ENCODE measurements at places on chromosomes 3 and 15.

DNA sequence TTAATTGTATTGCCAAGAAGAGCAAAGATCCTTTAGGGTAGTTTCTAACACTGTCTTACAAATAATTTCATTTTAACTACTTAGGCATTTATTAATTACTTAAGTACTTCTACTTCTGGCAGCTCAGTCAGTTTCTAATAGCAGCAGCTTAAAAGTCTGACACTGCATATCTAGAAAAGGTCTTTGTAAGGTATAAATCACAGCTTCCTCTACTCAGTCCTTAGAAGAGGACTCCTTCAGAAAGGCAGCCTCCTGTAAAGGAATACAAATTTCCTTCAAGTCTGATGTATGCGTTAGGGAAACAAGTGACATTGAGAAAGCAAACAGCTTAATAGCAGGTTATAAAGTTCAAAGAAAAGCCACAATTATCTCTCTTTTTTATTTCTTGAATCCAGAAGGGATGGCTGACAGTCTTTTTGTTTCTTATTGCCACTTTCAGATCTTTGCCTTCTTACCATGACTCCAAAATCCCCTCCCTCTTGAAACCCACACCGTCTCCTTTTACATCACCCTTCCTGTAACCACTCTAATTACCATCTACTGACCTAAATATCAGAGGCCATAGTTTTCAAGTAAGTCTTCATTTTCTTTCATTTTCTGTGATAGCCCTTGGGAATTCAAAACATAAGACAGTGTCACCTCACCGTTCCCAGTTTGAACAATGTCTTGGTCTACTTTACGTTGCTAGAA lies 109.5 kb downstream of the CGGBP1 start:
- DNase-seq = no peak

DNA sequence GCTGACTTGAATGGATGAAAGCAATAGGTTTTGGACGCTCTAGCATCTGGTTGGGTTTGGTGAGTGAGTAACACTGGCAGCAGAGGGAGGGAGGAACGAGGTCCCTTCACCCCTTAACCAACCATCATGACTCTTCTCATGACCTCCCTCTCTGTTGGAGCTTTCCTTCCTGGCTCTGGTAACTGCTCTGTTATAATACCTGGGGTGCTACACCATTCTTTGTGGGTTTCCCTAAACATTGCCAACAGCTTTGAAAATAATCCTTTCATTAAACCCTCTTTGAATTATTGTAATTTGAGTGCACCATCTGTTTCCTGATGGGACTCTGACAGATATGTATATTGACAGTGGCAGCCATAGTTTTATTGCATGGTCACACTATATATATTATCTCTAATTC lies 146.2 kb upstream of the PTPRG start:
- no peak for DNase-seq

DNA sequence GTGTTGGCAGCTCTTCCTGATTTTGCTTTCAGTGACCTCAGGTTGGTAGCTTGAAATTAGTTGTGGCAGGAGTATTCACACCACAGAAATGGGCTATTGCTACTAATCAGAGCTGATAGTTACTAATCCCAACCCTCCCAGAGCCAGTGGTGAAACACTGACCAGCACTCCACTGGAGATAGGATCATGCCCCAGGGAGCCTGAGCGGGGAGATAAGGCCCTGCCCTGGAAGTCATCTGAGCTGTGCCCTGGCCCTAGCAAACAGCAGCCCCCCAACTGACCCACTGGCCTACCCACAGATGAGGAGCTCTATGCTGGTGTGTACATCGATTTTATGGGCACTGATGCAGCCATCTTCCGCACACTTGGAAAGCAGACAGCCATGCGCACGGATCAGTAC lies 9.4 kb upstream of the GNAT1 start:
- DNase-seq = no peak

DNA sequence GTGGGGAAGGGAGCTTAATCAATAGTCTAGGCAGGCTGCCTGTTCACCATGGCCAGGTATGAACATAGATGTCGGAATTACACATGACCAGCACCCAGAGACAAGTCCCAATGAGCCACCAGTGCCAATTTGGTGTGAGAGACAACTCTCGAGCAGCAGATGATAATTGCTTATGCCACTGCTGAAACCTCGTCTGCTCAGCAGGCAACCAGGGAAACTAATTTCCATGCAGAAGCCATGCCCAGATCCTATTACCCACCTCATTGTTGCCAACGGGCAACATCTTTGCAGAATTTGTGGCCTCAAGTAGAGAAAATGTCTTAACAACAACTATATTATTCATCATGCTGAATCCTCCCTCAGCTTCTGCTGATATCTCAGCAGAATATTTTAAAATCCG lies 84.9 kb downstream of the CGGBP1 start:
- no peak for DNase-seq

GRCh38 chr3:13706451-13706850 lies 157.5 kb downstream of the FBLN2 start:
- DNase-seq = no peak

DNA sequence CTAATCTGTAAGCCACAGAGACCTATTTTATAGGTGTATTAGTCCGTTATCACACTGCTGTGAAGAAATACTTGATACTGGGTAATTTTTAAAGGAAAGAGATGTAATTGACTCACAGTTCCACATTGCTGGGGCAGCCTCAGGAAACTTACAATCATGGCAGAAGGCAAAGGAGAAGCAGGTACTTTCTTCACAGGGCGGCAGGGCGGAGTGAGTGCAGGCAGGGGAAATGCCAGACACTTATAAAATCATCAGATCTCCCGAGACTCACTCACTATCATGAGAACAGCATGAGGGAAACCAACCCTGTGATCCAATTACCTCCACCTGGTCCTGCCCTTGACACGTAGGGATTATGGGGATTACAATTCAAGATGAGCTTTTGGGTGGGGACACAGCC lies 108.7 kb downstream of the GALK2 start:
- DNase-seq = no peak

DNA sequence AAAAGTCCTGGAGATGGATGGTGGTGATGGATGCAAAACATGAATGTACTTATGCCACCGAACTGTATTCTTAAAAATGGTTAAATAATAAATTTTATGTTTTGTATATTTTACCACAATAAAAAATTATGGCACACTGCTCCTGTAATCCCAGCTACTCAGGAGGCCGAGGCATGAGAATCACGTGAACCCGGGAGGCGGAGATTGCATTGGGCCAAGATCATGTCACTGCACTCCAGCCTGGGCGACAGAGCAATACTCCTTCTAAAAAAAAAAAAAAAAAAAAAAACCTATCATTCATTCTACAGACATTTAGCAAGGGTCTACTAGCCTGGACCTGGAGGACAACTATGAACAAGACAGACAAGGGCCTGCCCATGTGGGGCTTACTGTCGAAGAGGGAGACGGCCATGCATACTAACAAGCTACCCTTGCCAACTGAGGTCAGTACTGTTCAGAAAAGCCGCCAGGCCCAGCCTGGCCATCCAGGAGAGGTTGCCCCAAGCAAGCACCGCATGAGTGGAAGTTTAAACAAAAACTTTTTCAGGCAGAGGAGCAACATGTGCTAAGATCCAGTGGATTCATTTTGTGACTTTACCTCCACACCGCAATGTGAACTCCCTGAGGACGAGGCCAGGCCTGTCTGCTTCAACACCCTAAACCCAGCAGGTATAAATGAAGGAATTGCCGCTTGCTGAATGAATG lies 2.8 kb upstream of the NEK4 start:
- no peak for DNase-seq

- DNase-seq = no peak
Measured at GRCh38 chr3:121175083-121175482, 267.1 kb downstream of the STXBP5L start.

GRCh38 chr3:90069748-90070147 lies 962.3 kb downstream of the EPHA3 start:
- DNase-seq = no peak

- no peak for DNase-seq
Measured at GRCh38 chr3:174285242-174285864, 573.8 kb upstream of the NAALADL2 start.

GRCh38 chr15:34079904-34080303 lies 21.8 kb downstream of the EMC7 start:
- DNase-seq = no peak

- no peak for DNase-seq
Measured at GRCh38 chr3:9110802-9111201, 138.6 kb downstream of the SRGAP3 start.

DNA sequence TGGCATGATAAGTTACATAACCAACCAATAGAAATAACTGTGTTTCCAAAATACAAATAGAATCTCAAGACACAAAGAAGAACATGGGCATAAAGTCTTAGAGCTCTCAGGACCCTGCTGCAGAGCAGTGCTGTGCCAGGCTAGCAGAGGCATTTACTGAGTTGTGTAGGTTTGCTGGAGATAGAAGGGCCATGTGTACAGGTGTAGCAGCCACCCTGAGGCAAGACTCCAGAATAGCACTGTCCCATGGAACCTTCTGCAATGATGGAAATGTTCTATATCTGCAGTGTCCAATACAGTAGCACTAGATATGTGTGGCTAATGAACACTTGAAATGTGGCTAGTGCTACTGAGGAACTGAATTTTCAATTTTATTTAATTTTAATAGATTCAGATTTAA lies 267.0 kb upstream of the UMPS start:
- no peak for DNase-seq

DNA sequence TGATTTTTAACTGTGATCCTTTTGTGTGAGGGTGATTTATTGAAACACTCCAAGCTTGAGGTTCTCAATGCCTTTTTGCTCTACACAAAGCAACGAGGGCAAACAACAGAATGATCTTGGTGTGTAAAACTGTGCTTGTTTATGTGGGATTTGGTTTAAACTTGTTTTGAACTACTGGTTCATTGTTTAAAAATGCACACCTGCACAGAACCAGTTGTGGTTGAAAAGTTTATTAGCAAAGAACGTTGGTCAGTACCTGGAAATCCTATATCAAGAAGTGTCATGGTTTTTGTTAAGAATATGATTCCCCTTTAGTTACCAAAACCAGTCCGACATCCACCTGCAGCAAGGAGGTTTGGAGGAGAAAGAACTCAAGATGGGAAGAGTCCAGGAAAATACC lies 239.4 kb downstream of the WNT5A start:
- DNase-seq = no peak

GRCh38 chr15:62730825-62731224 lies 311.7 kb upstream of the TPM1 start:
- DNase-seq = no peak

- no peak for DNase-seq
Measured at GRCh38 chr3:99780749-99781148, 36.9 kb upstream of the CMSS1 start.

GRCh38 chr15:101477851-101478362 lies 11.6 kb downstream of the PCSK6 start:
- no peak for DNase-seq

DNA sequence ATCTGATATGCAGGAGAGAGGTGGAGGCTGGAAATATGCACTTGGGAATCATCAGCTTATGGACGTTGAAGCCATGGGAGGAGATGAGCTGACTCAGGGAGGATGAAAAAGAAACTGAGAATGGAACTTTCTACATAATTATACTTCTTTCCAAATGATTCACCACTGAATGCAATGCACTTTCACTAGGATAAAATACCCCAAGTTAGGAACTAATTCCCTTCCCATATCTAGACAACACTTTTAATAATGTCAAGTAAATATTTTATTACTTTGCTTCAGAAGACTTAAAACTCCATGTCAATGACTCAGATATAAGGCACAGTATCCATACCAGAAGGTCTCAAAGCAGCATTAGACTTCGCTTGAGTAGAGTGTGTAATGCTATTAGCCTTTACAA lies 24.2 kb downstream of the NPTN start:
- DNase-seq = no peak

- DNase-seq = no peak
Measured at GRCh38 chr3:190558316-190558715, 44.4 kb downstream of the IL1RAP start.

DNA sequence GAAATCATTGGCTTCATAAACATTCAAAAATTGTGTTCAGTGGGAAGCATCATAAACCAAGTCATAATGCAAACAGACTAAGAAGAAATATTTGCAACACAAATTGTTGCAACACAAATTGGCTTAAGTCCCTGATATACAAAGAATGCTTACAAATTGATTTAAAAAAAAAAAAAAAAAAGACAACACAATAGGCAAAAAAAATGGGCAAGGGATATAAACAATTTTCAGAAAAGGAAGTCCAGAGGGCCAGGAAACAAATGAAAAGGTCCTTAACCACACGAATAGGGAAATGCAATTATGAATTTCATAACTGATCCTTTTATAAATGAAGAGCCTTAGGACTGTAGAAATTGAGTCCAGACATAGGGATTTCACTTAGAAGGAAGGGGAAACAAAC lies 98.9 kb downstream of the LRRK1 start:
- no peak for DNase-seq

GRCh38 chr3:107816107-107816506 lies 274.7 kb downstream of the CD47 start:
- DNase-seq = no peak

DNA sequence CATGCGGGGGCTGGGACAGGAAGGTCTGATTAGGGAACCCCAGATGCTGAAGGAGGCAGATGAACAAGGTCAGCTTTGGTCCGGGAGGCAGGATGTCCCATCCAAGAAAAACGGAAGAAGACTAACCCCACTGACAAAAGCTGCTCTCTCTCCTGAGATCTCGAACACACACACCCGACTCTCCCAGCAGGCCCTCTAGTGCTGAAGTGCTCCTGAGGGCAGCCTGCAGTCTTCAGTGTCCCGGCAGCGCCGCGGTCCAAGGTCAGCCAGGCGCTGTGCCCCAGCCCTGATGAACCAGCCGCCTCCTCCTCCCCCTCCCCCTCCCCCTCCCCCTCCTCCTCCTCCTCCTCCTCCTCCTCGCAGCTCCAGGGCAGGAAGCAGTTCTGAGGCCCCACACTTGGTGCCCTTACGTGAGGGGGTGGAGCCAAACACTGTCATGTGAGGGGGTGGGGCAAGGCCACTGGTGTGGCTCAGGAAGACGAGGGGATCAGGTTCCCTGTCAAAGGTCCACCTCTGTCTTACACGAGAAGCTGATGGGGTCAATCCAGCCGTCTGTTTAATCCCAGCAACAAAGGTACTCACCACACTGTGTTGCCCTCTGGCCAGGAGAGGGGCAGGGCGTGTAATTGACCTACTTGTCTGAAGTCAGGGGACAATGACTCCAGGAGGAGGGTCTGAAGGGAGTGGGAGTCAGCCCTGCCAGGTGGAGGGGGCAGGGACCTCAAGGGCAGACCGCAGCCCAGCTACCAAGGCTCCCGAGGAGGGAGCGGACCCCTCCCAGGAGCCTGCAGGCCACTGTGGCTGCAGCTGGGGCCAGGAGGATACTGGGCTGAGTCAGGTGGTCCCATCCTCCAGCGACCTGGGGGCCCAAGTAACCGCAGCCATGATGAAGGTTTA lies 34.3 kb downstream of the PRR23E start:
- DNase-seq = no peak

- DNase-seq = no peak
Measured at GRCh38 chr3:98780343-98780742, 17.2 kb downstream of the ST3GAL6 start.

GRCh38 chr3:184169896-184170875 lies 4.5 kb upstream of the AP2M1 start:
- no peak for DNase-seq

- no peak for DNase-seq
Measured at GRCh38 chr3:193742628-193743027, 149.6 kb downstream of the OPA1 start.

All from activated T-cell treated with anti-CD3 and anti-CD28 coated beads, Interleukin-2, amount 50 U/mL, for 4 hours (primary cell).